ENCODE measurements at places on chromosomes 13 and 19.

GRCh38 chr19:41626278-41626677, 596 bp downstream of the CEACAM4 start:
- no peak for DNase-seq

GRCh38 chr19:17244618-17245534, 843 bp downstream of the NR2F6 start:
- no peak for DNase-seq

GRCh38 chr13:28012896-28013295, 24.4 kb upstream of the URAD start:
- no peak for DNase-seq

GRCh38 chr13:99258210-99258860, at the start of gene GPR18:
Gene GPR18, minus strand, starts transcription at chr13:99258379. Its CDS starts 2,507 bp downstream, at chr13:99255872.
- DNase-seq = no peak

GRCh38 chr19:56856822-56857221, 16.3 kb upstream of the PEG3 start:
- no peak for DNase-seq

DNA sequence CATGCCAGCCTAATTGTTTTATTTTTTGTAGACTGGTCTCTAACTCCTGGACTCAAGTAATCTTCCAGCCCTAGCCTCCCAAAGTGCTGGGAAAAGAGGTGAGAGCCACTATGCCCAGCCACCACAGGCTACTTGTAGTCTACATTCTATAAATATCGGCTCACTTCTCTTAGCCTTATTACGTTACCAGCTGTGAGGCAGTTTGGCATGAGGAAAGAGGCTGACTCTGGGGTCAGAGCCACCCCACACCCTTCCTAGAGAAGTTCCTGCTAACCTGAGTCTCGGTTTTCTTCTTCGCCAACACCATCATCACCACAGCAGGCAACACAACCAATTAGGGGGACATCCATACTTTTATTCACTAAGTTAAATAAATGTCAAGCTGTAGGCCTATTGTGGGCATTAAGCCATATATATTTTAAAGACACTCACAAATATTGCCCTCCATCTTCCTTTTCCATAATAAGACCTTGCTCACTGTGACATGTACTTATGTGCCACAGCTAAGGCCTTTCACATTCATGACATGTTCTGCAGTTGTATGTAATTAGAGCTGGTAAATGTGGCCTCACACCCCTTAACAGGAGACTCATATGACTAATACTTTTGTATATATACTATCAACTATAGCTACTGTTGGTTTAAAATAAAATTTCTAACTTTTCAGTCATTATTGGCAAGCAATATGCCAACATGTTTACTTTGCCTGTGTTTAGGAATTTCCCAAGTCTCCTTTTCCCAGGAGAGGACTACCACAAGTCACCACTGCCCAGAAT, 5.7 kb downstream of the SLC25A30 start:
- no peak for DNase-seq
